ENCODE measurements at places on chromosomes 4 and X.

GRCh38 chr4:142088906-142089305, 452.5 kb downstream of the IL15 start:
- no peak for DNase-seq

DNA sequence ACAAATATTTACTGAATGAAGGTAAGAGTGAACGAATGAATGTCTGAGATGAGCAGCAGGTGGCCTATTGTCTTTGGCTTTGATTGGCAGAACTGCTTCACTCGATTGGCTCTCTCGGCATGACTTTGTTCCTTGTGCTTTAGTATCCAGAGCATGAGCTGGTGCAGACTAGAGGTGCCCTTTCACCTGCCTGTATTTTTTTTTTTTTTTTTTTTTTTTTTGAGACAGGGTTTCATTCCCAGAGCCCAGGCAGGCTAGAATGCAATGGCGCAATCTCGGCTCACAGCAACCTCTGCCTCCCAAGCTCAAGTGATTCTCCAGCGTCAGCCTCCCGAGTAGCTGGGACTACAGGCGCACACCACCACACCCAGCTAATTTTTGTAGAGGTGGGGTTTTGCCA, 38.9 kb downstream of the SRPX2 start:
- no peak for DNase-seq

- no peak for DNase-seq
These were observed 188.3 kb downstream of the RASL11B start for GRCh38 chr4:53050361-53050774.

DNA sequence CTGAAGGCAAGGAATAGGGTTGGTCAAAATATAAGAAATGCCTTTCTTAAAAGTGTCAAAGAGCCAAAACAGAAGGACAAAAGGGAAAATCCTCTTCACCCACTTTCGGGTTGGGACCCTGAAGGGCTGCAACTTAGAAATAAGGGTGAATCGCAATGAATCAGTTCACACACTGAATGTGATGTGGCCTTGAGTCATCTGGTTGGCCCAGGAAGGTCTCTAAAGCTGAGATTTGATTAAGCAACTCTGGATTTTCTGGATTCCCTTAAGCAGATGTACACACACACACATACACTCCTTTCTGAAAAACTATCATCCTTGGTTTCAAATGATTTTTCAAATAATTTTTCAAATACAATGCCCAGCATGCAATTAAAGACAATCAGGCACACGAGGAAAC, 13.1 kb downstream of the TAB3 start:
- DNase-seq: no peak

DNA sequence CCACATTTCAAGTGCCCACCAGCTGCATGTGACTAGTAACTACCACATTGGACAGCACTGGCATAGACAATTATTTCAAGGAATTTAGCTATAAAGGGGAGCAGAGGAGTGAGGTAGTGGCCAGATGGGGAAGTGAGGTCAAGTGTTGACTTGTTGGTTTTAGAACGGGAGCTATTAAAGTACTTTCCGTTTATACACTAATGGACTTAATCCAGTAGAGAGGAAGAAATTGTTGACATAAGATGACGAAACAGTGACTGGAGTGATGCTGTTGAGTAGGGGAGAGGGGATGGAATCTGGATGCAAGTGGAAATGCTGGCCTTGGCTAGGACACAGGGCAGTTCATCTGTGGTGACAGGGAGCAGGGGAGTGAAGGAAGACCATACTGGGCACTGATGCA, 154.4 kb downstream of the AMMECR1 start:
- no peak for DNase-seq

DNA sequence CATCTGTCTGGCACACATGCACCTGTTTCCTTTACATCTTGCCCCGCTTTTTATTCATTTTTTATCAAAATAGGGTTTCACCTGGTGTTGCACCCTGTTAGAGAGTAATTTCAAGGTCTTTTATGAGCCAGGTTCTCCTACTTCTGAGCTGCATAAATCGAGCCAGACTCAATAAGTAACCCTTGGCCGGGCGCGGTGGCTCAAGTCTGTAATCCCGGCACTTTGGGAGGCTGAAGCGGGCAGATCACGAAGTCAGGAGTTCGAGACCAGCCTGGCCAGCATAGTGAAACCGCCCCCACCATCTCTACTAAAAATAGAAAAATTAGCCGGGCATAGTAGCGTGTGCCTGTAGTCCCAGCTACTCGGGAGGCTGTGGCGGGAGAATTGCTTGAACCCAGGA, 1.0 kb upstream of the PPP2R3B start:
- DNase-seq: no peak
